ENCODE measurements at places on chromosomes 5 and 9.

DNA sequence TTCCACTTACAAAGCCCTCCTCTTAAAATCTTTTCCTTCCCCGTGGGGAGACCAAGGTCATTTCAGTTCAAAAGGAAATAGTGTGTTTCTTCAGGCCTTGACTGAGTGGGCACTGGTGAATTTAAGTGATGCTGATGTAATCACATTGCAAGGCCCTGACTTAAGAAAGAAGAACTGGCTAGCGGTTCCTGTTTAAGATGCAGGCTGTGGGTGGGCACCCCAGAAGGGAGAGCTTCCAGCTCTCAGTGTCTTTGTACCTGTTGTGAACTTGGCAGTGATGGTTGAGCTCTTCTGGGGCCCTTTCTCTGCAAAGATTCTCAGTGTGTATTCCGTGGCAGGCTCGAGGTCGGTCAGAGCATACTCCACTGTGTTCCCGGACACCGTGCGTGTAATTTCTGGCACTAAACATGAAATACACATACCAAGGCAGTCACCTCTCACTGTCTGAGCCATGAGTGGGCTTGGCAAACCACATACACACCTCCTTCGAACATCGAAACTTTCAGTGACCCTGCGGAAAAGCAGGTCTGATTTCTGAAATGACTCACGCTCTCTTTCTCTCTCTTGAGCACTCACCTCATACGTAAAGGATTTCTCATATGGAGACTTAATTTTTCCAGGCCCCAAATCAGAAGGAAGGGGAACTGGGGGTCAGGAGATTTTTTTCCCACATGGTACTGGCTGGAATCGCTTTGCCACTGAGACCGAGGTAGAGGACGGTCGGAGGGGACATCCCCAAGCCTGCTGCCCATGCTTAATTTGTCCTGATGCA, 81.9 kb downstream of the TNC start:
- DNase-seq = no peak

DNA sequence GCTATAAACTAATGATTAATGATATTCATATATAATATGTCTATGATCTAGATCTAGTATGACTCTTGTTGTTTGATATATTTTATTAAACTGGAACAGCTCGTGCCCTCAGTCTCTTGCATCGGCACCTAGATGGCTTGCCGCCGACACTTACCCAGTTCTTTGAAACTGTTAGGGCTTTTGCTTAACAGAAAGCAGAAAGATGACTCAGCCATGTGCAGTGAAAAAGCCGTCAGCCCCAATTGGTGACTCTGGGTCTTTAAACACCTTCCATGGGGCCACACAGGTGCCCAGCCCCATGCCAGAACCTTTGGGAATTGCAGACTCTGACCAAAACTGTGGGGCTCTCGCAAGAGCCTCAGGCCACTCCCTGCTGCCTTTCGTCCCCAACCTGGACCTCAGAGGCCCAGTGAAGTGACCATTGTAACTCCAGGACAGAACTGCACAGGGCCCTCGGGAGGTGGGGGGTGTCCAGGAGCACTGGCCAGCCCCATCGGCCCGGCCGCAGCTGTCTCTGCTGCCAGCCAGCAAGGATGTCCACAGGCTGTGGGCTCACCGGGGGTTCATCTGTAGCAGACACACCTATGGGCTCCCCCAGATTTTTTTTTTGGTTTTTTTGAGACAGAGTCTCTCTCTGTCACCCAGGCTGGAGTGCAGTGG, 7.8 kb downstream of the LCN10 start:
- no peak for DNase-seq

DNA sequence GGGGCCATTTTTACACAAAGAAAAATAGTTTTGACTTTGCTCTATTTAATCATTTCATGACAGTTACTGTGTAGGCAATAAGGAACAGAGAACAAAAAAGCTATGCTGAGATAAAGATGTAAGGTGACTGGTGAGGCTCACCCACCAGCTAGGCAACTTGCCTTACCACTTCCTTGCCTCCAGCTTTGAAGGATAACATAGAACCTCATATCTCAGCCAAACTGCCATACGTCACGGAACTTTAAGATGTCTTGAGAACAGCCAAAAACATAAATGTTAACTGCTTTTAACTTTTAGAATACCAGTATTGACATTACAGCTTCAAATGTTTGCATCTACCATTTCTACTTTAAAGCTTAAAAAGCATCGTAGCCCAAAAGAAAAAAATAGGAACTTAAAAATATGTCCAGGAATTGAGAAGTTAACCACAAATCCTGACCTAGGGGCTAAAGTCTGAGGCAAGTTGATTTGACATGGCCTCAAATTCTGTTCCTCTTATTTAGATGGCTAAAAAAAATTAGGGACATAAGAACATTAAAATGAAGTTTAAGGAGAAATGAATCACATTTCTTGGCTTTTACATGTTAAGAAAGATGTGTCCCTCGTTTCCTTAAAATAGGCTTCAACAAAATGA, 7.7 kb upstream of the GCNT4 start:
- no peak for DNase-seq

DNA sequence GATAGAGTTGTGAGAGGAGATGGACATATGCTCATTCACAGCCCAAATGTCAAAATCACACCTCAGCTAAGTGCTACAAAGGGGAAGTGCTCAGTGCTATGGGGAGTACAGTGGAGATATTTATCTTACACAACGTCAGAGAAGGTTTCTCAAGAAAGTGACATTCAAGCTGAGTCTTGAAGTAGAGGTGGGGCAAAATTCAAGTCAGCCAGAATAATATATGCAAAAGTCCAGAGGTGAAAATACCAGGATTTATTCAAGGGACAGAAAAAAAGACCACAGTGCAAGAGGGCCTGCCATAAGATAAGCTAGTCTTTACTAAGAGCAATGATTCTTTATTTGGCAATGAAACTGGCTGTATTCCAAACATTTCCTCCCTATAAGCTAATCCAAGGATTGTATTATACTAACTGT, 327.8 kb upstream of the PIK3R1 start:
- no peak for DNase-seq

DNA sequence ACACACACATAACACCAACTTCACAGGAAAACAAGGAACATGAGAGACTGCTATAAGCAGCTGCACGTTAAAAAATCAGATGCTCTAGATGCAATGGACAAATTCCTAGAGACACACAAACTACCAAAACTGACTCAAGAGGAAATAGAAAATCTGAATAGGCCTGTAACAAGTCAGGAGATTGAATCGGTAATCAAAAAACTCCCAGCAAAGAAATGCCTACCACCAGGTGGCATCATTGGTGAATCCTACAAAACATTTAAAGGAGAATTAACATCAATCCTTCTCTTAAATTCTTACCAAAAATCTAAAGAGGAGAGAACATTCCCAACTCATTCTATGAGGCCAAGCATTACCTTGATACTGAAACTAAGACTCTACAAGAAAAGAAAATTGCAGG, 54.9 kb downstream of the NDST1 start:
- DNase-seq = no peak

DNA sequence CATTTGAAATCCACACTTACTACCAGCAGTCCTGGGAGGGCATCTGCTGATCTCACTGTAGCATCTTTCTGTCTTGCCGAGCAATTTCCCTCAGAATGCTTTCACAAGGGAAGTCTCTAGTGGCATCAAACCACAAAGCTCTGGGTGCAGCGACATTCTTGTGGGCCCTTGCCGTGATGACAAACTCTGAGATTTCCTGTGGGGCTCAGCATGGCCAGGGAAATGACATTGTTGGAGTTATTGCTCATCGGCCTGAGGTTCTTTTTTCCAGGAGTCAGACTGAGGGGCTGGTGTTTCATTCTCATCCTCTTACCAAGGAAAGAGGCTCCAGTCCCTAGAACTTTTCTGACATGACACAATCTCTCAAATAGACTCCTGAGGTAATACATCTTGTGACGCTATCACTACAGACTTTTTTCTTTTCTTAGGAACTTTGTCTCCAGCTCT, 51.4 kb downstream of the PFDN1 start:
- DNase-seq = peak; percentile 78

DNA sequence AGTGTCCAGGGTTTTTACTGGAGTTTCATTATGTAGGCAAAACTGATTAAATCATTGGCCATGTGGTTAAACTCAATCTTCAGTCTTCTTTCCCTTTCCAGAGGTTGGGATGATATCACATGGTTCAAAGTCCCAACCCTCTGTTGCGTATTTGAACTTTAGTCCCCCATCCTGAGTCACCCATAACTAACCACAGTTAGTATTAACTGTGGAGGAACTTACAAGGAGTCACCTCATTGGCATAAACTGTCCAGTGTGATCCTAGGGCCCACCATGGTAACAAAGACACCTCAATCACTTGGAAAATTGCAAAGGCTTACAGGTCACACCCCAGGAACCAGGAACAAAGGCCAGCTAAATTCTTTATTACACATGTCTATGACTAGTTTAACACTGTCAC, 188.5 kb downstream of the COX7C start:
- no peak for DNase-seq

DNA sequence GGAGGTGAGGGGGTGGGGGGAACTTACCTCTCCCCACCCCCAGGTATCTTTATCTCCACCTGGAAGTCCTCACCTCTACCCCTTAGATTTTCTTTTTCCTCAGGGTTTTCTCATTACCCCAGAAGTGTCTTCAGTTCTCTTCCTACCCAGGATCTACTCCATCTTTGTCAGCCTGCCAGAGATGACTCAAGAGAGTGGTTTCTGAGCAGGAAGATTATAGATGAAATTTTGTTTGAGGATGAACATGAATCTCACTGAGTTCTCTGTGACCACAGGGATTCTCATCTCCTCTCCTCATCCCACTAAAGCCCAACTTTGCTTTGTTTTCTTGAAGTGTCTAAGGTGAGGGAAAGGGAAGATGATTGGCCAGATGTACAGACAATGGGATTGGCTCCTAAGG, 5.2 kb upstream of the HINT2 start:
- no peak for DNase-seq

GRCh38 chr5:108193021-108193795, 188.7 kb downstream of the FBXL17 start:
- peak; percentile 36 for DNase-seq

- DNase-seq = no peak
These were observed 220.9 kb upstream of the DAP start for GRCh38 chr5:10981932-10982331.

DNA sequence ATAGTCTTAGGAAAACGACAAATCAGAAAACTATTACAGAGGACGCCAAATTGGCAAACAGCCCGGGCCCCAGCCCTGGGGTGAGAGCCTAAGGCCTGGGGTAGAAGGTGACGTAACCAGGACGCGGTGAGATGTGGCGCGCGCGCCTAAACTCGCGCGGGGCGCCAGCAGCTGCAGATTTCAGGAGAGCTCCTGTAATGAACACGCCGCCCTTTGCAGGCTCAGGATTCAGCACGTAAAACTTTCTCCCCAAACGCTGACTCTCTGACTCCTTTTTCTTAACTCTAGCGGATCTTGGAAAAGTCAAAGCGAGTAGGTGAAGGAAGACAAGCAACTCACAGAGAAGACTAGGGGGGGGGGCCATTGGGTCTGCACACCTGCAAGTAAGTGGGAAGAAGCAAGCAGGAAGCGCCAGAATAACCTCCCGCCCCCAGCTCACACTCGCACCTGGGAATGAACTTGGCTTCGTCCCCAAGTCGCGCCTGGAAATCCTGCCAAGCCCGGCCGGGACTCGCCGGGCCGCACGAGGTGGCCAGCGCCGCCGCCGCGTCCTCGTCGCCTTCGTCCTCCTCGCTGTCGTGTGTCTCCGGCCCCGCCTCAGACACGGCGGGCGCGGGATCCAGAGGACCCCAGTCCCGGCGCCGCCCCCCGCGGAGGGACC, 822 bp downstream of the RASEF start:
- no peak for DNase-seq

DNA sequence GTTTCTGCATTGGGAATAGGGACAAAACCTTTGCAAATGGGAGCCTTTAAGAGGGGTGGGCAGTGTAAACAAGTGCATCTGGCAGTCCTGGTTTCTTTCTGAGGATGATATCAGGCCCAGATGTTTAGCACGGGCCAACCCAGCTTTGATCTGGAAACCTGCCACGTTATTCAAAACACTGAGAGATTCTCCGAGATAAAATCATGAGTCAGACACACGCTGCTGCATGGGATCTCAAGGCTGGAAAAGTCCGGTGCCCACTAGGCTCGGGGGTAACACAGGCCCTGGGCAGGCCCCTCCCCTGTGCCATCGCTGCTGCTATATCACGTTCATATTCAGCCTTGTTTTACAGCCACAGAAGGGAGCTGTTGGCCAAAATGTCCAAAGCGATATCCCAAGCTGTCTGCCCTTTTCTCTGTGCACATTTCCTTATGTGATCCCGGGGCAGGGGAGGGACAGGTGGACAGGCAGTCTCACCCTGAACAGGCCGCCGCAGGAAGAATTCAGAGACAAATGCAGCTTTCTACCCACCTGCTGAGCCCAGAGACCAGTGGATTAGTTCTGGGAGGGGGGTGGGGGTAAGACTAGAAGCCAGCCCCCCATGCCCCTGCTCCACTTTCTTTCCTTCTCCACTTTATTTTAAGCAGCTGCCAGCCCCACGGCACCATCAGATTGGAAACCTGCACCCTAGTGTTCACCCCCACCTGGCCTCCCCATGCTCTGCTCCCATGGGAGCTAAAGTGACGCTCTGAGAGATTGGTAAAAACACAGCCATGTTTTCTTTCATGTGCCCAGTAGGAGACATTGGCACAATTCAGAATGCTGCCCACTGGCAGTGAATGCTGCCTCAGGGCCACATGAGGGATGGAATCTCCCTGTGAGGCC, 63.1 kb downstream of the TMOD1 start:
- DNase-seq = peak; percentile 31

DNA sequence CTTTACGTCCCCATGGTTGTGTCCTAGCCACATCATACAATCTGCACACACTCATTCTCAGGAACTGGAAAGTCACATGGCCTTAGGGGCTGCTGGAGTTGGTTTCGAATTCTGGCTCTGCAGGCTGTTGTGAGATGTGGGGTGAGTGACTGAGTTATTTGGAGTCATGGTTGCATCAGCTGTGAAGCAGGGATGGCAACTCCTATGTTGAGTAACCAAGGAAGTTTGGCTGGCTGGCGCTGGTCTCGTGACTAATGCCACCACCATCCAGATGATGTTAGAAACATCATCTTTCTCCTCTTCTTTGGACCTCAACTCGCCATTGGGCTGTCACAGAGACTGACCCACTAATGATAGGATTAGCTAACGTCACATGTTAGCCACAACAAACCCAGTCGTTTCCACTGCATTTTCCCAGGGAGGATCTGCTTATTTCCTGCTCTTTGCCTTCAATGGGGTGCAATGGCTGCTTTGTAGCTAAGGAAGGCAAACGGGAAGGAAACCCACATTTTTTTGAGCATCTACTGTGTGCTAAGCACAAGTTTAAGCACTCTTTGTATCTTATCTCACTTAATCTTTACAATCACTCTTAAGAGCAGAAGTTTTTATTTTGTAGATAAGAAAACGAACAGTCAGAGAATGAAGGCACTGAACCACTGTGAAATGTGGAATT, 78.1 kb upstream of the UBTD2 start:
- DNase-seq = peak; percentile 81

- no peak for DNase-seq
These were observed 56.4 kb downstream of the LHFPL2 start for GRCh38 chr5:78591972-78592700.

GRCh38 chr9:23769307-23769935, 56.6 kb downstream of the ELAVL2 start:
- no peak for DNase-seq

DNA sequence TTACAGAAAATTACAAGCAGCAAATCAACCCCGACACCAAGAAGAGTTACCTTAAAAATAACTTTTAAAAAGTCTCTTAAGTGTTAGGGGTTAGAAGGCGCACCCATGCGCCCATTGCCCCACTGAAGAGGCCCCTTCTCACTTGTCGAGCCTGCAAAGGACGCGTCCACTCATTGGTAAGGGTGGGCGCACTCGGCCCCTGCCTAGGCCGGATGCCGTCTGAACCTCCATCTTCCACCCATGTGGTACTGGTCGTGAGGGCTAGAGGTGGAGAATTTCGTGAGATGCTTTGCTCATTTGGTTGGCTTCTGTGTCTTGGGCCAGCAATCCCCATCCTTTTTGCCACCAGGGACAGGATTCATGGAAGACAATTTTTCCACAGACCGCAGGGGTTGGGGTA, 27.5 kb upstream of the LRRC14B start:
- no peak for DNase-seq

All from HS-27A (cell line).